ENCODE measurements at places on chromosomes 6 and 20.

DNA sequence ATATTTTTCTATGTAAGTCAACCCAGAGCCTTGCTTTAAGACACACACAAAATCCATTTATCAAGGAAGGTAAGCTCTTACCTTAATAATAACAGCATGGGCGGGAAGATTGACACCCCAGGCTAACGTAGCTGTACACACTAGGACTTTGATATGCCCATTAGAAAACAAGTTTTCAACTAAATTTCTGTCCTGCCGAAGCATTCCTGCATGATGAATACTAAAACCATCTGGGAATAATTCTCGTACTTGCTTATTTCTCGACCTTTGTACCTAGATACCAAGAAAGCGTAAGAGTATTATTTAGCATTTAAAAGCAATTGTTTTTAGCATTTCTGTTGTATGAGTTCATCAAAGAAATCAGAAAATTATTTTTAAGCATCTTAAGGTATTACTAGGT, 197.5 kb upstream of the SIM1 start:
- DNase-seq = no peak

DNA sequence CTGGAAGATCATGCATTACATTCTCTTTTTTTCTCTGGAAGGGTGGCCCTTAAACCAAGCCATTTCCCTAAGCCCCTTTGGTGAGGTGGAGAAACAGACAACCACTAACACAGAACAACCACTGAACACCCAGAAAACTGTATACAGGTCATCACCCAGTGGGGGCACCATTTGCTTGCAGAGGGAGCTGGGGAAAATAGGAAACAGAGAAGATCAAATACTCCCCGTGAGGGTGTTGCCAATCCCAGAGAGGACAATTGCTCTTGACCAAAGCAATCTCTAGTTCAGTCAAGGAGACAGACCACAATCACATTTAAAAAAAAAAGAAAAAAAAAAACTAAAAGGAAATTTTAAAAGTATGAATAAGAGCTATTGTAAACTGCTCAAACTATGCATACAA, 865 bp upstream of the DAAM2 start:
- no peak for DNase-seq

- no peak for DNase-seq
Observed at GRCh38 chr6:16157909-16158308, 29.0 kb downstream of the MYLIP start.

DNA sequence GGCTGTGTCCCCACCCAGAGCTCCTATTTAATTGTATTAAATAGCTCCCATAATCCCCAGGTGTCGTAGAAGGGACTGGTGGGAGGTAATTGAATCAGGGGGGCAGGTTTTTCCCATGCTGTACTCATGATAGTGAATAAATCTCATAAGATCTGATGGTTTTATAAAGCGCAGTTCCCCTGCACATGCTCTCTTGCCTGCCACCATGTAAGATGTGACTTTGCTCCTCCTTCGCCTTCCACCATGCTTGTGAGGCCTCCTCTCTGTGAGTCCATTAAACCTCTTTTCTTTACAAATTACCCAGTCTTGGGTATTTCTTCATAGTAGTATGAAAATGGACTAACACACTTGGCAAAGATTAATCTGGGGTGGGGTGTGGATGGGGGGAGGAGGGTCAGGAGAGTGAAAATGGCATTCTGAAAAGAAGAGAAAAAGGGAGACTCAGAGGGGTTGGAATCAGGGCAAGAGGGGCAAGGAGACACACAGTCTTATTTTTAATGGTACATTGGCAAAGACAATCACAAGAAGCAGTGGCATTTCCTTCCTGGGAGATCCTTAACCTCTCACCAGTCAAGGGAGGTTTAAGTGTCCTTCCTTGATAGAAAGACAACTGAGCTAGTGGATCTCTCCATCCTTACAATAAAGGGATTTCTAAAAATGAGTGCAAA, 37.5 kb upstream of the NOX3 start:
- DNase-seq = no peak

- no peak for DNase-seq
Observed at GRCh38 chr6:23339268-23339667, 769.9 kb downstream of the HDGFL1 start.
